Hematopoietic multipotent progenitor cell treated with erythropoietin and hydrocortisone succinate and interleukin-3 and kit ligand, for 8 days (in vitro differentiated cells): ENCODE measurements at places on chromosomes 6 and 20.
A peak's percentile ranks its signal among the peaks of the same experiment; 100 is the strongest.

DNA sequence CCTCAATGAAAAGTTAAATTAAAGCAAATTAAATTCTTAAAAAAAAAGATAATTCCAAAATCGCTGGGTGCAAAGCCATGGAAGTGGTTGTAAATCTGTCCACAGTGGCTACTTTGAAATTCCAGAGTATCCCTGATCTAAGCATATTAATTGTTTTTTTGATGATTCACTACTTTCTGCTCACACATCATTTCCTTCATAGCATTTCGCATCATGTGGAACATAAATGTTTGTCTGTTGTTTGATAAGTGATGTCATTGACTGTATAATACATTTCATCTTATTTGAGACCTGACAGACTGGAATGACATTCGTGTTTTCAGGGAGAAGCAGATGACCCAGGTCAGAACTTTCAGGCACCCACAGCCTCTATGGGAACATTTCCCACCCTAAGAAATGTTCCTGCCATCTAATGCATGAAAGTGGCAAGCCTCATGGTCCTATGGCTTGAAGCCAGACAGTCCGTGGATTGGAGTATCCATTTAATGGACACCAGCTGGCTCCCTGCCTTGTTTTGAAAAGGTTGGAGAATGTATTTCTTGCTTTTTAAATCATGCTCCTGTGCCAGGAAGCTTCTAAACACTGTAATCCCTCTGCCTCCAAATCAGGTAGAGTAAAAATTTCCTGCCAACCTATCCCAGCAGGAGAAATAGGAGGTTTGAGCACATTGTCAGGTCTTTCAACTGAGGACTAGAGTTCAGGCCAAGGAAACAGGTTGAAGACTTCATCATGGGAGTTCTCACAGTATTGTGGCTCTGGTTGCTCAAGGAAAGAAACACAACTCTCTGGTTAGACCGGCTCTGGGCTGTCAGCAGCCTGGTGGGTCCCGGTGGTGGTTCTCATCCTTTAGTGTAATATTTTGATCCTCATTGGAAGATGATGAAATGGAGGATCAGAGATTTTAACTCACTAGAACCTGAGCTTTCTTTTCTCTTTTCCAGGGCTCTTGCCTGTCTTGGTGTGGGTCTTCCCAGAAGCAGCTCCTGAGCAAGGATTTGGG, 157.9 kb downstream of the SLC24A3 start:
- no peak for DNase-seq

DNA sequence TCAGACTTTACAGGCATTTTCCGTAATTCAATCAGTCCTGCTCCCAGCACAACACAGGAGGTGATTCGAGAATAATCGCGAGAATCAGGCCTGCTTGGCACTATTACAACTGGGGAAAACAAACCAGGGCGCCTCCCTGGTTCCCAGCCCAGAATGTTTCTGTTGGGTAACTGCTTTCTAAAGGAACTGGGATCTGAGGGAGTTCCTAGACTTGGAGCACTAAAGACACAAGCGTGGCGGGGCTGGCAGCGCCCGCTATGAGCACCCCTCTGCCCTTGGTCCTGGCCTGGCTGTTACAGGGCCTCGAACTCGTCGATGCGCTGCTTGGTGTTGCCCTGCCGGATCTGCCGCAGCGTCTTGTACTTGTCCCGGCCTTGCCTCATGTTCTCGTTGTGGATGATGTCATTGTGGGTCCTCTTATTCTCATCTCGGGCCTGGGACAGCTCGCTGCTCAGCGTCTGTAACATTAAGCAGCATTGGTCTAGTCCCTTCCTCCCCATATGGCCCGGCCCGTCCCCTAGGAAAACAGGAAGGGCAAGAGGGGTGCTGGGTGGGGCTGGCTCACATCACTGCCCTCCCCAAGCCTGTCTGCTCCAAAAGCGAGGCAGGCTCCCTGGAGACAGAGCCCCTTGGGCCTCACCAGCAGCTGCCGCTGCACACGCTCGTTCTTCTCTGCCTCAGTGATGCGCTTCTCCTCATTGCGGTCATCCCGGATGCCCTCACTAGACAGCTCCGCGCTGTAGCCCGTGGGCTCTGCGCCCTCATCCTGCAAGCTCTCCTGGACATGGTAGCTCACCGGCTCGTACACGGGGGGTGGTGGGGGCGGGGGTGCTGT, 52.3 kb downstream of the EZR start:
- DNase-seq, result no peak

- no peak for DNase-seq
These were observed 125.9 kb downstream of the HTR1B start for GRCh38 chr6:77337392-77337791.

DNA sequence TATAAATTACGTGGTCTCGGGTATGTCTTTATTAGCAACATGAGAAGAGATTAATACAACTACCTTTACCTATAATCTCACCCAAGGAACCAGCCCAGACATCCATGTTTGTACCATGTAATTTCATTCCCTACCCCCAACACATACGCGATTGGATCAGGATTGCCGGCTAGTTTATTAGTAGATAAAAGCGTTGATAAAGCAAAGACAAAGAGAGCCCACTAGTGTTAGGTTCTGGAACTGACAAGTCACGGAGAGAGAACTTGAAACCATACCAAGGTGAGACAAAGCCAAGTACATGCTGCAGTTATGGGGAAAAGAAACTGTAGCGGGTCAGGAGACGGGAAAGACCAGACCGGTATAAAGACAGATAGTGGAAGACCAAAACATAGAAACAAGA, 37.4 kb upstream of the FAM135A start:
- no peak for DNase-seq

- peak; percentile 25 for DNase-seq
These were observed 14.9 kb downstream of the SH3BGRL2 start for GRCh38 chr6:79646006-79646405.

DNA sequence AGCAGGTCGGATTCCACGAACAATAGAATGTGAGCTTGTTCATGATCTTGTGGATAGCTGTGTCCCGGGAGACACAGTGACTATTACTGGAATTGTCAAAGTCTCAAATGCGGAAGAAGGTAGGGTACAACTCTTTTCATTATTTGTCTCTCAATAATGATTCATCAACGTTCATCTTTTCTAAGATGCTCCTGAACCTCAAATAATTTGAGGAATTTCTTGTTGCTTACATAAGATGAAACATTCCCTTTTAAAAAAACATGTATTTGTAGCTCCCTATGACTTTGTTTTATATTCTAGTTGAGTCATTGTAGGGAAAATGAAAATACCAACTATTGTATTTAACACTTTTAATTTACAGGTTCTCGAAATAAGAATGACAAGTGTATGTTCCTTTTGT, 17.0 kb downstream of the MCM8 start:
- no peak for DNase-seq

GRCh38 chr20:60395991-60396390, 437.8 kb downstream of the CDH26 start:
- no peak for DNase-seq

GRCh38 chr6:166153966-166154365, 13.7 kb downstream of the TBXT start:
- no peak for DNase-seq

GRCh38 chr6:141264101-141264500, 868.6 kb upstream of the GJE1 start:
- DNase-seq, result no peak

DNA sequence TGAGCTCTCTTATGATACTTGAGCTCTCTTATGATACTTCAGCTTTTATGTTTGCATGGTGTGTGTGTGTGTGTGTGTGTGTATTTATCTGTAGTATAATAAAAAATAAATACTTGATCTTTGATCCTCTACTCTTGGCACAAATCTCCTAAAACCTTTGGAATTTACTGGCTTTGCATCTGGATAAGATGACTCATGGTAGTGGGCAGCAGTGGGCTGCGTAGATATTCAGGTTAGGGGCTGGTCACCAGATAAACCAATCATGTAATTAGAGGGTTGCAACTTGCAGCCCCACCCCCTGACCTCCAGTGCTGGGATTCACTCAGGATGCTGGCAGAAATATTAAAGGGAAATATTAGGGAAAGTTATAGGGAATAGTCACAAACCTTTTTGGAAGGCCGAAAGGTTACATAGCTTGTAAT, 151.9 kb upstream of the COL21A1 start:
- no peak for DNase-seq

- peak; percentile 51 for DNase-seq
These were observed 139.1 kb downstream of the KIF16B start for GRCh38 chr20:16434062-16434664.

DNA sequence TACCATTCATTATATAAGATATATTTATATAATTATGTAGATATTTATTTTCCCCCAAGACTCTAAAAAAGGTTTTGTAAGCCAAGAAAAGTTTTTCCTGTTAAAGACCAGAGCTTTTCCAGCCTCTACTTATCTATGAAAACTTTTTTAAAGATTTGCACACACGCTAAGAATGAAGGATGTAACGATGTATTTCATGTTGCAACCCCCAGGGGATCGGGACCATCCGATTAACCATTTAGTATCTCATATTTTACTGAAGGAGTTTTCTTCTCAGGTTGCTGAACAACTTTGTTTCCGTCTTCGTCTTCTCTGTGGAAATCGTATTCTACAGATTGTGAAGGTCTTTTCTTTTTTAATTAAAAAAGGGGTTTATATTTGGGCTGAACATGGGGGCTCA, 70.0 kb upstream of the SASH1 start:
- no peak for DNase-seq

DNA sequence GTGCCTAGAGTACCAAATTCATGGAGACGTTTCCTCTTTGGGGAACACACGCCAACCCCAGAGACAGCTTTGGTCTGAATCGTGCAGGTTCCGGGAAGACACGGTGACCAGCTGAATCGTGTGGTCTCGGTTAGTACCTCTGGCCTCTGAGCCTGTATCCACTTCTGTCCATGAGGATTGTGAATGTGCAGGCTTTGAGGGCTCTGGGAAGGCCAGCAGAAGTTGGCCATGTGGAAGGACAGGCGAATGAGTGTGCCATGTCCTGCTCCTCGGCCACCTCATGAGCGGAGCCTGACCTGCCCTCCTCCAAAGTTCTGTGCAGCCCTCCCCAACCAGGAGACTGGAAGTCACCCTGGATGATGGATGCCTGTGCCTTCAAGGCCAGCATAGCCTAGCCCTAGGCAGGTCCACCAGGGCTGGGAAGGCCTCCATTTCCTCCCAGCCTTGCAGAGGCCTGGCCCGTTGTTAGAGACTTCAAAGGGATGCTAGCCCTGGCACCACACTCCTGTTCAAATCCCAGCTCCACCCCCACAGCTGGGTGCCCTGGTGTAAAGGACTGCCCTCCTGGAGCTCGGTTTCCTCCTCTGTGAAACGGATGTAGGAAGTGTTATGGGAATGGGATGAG, 1.7 kb upstream of the TMEM74B start:
- no peak for DNase-seq

GRCh38 chr6:2194643-2195042, 50.8 kb downstream of the GMDS start:
- DNase-seq, result no peak

- no peak for DNase-seq
These were observed 18.8 kb downstream of the DNMT3B start for GRCh38 chr20:32780749-32781655.

DNA sequence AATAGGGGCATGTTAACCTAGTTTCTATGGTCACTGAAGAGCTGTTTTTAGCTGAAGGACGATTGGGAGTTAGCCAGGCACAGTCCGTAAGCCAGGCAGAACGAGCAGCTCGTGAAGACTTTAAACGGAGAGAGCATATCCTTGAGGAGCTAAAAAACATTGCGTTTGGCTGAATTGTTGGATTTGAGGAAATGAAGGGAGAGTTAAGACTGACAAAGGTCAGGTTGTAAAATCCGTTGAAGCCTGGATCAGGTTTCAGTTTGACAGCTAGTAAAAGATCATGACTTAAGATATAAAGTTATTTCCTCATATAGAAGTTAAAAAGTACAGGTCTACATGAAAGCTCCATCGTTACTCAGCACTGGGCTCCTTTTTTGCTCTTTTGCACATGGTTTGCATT, 2.8 kb downstream of the DBNDD2 start:
- no peak for DNase-seq

DNA sequence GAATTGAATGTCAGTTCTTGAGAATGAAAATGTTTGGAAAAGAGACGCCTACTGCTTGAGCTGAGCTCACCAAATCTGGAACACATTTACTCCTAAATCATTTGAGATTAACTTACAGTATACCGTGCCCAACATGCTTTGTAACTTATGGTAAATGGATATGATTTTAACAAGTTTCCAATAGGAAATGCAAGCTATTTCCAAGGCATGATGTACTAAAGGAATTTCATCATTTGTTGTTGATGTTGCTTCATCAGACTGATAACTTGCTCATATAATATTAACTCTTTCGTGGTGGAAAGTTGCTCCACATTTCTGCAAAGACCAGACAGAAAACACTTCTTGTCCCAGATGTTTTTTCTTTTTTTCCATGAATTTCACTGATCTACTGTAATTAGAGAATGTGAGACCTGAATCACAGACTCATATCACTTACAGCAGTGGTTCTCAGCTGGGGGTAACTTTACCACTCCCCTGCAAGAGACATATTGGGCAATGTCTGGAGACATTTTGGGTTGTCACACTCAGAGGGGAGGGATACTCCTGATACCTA, 116.6 kb upstream of the TRAF3IP2 start:
- no peak for DNase-seq

DNA sequence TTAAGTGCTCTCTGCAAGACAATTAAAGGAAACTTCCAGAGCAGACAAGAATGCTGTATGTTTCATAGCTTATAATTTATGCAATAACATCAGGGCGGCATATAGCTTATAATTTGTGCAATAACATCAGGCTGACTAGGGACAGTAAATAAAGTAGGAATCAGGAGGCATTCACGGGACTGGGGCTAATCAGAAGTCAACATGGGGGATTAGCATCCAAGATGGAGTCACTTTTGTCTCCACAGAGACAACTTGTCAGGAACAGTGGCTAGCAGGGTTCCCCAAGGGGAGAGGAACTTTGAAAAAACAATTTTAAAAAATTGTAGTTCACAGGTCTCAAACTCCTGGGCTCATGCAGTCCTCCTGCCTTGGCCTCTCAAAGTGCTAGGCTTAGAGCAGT, 3.3 kb upstream of the ZNF341 start:
- no peak for DNase-seq

DNA sequence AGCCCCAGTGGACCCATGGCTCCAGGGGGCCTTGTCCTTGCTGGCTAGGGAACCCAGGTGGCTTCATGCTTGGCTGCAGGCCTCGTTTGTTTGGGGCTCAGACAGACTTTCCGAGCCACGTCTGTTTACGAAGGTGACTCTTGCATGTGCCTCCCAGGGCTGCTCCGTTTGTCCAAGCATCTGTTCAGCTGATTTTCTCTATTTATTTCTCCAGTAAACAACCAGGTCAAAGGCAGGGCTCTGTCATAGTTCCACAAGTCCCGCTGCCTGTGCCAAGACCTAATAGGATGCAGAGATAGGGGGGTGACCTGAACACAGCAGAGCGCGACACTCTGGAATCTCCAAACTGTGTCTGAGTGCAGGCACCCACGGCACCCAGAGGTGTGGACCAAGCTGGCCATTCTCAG, 12.8 kb upstream of the SPO11 start:
- no peak for DNase-seq

DNA sequence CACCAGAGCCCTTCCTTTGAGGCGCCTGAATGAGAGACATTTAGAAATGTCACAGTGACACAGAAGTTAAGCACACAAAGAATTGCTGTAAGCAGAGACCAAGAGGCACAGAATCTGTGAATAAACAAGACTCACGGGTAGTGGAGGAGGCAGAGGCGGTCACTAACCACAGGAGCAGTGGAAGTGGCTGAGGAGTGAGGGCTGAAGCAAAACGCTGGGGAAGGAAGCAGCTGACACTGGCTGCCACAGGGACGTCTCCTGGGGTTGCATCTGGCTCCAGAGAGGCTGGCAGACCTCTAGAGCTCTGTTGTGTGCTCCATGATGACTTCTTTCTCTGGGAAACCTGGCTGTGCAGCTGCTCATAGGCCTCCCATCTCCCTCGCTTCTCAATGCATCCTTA, 65.0 kb upstream of the SLC2A12 start:
- DNase-seq, result no peak
